ENCODE measurements at places on chromosomes 5 and 9.

- DNase-seq = no peak
Measured at GRCh38 chr5:88488561-88488960, 219.9 kb upstream of the TMEM161B start.

- no peak for DNase-seq
Measured at GRCh38 chr5:84816746-84817547, 432.3 kb upstream of the EDIL3 start.

DNA sequence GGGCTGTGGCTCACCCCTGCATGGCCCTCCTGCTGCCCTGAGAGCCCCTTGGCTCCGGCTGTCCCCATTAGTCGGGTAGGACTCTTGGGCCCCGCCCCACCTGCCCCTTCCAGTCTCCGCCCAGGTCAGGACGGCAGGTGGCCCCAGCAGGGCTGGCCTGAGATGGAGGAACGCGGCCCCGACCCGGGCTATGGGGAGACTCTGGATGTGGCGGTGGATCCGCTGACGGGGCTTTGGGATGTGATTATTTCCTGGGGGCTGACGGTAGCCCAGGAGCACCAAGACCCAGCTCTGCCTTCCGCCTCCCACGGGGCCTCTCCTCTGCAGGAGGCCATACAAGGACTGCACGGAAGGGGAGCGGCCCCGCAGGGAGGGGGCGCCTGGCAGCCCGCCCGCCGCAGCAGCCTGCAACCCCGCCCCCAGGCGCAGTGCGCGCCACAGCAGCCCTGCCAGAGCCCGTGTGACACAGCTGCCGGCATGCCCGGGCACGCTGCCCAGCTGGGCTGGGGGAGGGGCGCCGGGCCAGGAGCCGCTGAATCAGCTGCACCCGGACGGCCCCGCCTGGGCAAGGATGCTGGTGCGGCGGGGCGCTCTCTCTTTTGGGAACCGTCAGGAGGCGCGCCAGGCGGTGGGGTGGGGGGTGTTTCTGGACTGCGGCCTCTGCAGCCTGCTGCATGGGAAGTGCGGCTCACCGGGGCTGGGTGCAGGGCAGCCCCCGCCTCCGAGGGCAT lies 9.2 kb downstream of the TMEM250 start:
- DNase-seq = peak; percentile 41

GRCh38 chr9:81150016-81150625 lies 539.2 kb downstream of the TLE1 start:
- DNase-seq = no peak

DNA sequence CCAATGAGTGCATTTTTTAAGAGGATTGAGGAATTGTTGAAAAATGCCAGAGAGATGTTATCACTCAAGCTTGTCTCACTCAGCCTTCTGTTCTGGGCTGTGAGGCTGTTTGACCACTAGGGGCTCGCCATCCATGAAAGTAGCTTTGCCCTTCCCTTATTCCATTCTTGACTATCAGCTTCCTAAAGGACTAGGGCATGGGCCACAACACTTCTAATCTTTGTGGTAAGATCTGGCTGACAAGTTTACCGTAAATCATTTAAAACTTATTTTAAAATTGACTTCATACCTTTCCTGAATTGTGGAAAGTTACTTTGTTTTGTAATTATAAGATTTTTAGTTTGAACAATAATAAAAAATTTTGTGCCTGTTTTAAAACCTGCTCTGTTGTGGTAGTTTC lies 49.5 kb downstream of the TJP2 start:
- peak; percentile 38 for DNase-seq
